Suppressor macrophage (primary cell): ENCODE measurements at places on chromosomes 7 and 10.

GRCh38 chr10:86311190-86311589 lies 55.4 kb downstream of the GRID1 start:
- no peak for DNase-seq

DNA sequence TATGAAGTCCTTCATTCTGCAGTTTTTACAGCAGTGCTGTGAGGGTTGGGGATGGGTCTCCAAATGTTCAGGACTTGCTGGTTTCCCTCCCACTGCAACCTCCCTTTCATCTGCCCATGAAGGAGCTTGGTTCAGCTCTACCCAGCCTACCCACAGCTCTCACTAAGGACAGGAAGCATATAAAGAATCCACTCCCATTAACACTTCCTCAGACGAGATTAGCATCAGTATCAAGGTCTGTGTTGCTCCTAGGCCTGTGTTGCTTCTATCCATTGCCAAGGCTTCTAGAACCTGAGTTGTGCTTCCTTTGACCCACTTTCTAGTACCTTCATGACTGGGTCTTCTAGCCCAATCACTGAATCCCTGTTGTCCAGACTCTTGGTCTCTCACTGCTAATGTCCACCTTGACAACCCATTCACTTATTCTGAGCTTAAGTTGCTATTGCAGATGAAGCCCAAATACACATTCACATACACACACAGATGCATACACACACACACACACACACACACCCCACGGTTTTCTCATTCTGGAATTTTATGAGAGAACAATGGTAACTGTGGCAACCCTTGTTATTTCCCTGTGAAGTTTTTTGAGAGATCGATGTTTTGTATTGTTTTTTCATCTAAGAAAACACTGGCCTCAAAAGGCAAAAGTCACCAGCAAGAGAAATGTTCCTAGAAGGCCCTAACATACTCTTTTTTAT lies 248.1 kb downstream of the MTERF1 start:
- DNase-seq = no peak

DNA sequence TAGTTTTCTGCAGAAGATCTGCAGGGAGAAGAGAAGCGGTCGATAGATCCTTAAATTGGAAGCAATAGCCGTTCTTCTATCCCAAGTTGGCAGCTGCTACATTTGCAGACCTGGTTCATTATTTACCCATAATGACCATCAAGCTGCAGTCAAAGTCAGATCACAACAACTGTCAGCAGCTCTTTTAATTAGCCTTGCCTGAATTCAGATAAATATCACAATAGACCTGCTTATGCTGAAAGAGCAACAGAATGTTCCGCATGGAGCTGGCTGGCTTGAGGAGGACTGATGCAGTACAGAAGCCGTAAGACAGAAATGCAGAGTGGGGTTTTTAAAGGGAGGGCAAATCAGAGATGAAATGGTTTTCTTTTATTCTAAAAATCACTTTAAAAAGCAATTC lies 109.4 kb downstream of the HIBADH start:
- no peak for DNase-seq

DNA sequence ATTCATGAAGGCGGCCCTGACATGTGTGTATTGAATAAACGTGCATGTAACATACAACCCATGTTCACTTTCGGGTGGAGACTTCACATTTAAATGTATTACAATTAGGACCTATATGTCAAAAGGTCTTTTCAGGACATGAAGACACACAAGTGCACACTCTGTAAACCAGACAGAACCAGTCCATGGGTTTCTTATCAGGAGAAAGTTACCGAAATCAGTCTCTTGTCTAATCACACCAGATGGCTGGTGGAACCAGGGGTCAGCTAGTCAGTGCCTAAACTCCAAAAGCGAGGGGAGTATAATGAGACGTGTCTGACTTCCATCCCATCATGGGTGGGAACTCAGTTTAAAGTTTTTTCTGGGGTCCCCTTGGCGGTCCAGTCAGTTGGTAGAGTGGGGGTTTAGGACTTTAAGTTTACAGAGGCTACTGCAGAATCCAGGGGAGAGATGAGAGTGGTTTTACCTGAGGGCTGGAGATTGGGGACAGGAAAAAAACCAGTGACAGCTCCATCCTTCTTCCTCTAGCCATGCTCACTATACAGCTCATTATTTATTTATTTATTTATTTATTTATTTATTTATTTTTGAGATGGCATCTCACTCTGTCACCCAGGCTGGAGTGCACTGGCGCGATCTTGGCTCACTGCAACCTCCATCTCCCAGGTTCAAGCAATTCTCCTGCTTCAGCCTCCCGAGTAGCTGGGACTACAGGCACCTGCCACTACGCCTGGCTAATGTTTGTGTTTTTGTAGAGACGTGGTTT lies 251.3 kb upstream of the LYZL1 start:
- no peak for DNase-seq

GRCh38 chr7:157541295-157542067 lies 204.7 kb downstream of the DNAJB6 start:
- no peak for DNase-seq

GRCh38 chr7:140033036-140033435 lies 29.7 kb downstream of the PARP12 start:
- DNase-seq = no peak

- DNase-seq = no peak
Observed at GRCh38 chr10:62696798-62697197, 107.7 kb upstream of the ADO start.

DNA sequence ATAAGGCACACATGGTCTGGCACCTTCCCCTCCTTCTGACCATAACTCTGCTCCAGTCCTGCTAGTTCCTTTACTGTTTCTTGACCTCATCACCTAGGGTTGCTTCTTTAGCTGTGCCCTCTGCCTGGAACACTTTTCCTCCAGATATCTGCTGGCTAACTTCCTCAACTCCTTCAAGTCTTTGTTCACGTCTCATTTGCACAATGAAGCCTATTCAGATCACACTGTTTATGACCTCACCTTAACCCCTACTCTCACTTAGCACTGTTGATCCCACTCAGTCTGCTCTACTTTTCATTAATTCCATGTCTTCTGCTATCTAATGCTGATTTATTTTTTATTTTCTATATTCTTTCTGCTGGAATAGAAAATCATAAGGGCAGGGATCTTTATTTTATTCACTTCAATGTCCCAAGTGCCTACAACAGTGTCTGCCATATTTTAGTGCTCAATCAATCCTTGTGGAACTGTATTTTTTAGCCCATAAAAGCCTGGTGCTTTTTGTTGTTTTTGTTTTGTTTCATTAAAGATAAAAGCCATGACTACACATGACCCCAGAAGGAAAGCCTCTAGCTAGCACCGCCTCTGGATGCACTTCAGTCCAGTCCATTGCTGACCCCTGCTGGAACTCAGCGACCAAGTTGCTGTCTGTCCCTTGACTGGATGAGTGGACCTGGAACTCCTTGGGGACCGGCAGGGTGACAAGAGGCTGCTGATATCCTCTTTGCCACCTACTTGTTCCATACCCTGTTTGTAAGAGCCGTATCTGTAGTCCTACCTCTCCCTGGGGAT lies 12.3 kb downstream of the KLF14 start:
- DNase-seq = peak; percentile 64

GRCh38 chr10:100020142-100020885 lies 10.6 kb upstream of the DNMBP start:
- DNase-seq = no peak

DNA sequence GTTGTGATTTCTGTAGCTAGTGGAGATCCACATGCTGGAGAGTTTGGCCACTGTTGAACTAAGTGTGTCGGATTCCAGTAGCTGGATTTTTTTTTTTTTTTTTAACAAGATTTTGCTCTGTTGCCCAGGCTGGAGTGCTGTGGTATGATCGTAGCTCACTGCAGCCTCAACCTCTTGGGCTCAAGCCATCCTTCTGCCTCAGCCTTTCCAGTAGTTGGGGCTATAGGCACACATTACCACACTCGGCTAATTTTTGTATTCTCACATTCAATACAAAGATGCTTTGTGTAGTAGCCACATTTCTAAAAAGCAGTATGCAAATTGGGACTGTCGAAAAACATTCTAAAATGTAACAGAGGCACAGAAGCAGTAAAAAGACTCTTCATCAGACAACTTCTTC lies 63.5 kb downstream of the RABGEF1 start:
- DNase-seq = no peak

DNA sequence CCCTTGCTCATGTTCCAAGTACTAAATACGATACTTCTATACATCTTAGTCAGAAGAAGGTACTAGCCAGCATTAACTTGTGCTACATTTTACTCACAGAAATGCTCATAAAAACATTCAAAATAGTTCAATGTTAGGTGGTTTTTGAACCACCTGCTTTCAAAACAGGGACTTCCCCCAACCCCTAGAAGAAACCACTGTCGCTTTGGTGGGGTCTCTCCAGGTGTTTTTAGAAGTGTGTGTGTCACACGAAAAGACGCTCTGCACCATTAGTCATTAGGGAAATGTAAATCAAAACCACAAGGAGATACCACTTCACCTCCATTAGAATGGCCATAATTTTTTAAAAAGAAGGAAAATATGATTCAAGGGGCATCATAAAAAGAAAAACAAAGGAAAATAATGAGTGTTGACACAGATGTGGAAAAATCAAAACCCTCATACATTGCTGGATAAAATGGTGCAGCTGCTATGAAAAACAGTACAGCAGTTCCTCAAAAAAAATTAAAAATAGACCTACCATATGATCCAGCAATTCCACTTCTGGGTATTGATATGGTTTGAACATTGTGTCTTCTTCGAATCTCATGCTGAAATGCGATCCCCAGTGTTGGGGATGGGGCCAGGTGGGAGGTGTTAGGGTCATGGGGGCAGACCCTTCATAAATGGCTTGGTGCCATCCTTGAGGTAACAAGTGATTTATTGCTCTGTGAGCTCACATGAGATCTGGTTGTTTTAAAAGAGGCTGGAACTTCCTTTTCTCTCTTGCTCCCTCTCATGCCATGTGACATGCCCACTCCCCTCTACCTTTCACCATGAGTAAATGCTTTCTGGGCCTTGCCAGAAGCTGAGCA lies 74.2 kb downstream of the MALSU1 start:
- DNase-seq = peak; percentile 59

- no peak for DNase-seq
Observed at GRCh38 chr10:784403-785088, 95.1 kb upstream of the DIP2C start.

- DNase-seq = no peak
Observed at GRCh38 chr10:52597189-52597863, 175.3 kb downstream of the MBL2 start.

- peak; percentile 29 for DNase-seq
Observed at GRCh38 chr10:72126184-72126871, 38.0 kb upstream of the SPOCK2 start.

GRCh38 chr10:124523901-124524300 lies 62.3 kb downstream of the LHPP start:
- DNase-seq = peak; percentile 68

- no peak for DNase-seq
Observed at GRCh38 chr7:27171637-27172314, 2.3 kb downstream of the HOXA10 start.

DNA sequence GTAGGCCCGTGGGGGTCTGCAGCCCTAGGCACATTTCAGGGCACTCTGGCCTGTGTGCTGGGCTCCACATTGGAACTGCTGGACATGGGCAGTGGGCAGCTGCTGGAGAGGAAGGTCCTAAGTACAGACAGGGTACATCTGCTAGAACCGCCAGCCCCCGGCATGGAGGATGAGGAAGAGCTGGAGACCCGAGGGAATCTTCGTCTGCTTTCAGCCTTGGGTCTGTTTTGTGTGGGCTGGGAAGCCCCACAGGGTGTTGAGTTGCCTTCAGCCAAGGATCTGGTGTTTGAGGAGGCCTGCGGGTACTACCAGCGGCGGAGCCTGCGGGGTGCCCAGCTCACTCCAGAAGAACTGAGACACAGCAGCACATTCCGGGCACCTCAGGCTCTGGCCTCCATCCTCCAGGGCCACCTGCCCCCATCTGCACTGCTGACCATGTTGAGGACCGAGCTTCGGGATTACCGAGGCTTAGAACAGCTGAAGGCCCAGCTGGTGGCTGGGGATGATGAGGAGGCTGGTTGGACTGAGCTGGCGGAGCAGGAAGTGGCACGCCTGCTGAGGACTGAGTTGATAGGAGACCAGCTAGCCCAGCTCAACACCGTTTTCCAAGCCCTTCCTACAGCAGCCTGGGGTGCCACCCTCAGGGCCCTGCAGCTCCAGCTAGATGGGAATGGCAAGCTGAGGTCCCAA lies 1.4 kb downstream of the HPS6 start:
- no peak for DNase-seq

GRCh38 chr7:45495618-45496017 lies 78.5 kb upstream of the ADCY1 start:
- DNase-seq = no peak

DNA sequence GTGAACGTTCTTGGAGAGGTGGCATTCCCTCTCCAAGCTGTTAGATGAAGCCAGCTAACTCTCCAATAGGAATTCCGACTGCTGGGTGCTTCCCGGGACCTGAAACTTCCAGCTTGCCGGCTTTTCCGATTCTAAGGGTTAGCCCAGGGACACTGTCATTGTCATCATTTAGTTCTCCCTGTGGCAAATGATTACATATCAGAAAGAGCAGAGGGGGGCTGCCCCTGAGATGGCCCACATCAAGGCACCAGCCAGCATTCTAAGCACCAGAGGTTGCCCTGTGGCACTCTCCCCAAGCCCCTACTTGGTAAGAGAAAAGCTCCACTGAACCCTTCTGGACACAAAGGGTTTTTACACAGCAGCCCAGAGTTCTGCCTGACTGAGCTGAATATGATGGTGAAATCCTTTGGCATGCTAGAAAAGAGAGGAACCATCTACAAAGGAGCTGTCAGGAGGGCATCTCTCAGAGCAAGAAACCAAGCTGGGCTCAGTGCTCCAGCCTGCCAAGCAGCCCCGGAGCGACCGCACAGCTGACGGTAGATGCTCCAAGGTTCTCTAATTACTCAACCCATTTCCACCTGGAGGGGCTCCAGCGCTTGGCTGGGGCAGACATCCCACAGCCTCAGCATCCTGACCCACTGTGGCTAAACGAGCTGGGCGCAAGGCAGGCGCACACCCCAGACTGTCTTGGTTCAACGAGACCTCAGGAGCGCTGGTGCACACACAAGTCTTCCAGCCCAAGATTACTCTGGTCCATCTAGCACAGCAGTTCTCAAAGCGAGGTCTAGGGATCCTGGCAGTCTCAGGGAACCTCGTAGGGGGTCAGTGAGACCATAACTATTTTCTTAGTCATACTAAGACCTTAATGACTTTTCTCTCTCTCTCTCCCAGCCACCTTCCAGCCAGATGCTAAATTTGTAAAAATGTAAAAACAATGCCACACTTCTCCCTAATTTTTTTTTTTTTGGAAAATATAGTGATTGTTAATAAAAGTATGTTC lies 160.5 kb downstream of the GFRA1 start:
- no peak for DNase-seq

DNA sequence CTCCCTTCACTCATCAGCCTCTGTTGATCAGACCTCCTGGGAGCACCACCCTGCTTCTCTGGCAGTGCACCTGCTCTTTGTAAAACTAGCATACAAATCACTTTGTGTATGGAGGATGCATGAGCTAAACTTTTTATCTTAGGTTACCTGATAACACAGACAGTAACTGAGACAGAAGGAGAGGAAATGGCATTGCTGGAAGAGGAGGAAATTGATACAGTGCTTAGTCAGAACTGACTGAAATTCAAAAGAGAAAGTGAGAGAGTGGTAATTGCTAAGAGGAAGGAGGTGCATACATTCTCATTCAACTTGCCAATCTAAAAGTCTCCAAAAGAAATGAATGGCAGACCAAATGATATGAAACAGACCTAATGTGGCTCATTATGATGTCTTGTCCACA lies 1120.7 kb downstream of the GATA3 start:
- no peak for DNase-seq
